Mesenchymal stem cell (in vitro differentiated cells and primary cell): ENCODE measurements at places on chromosomes 1 and 21.
A peak's percentile ranks its signal among the peaks of the same experiment; 100 is the strongest.

GRCh38 chr1:6700853-6701436 lies 671 bp downstream of the DNAJC11 start:
- DNase-seq = peak; percentile 30

DNA sequence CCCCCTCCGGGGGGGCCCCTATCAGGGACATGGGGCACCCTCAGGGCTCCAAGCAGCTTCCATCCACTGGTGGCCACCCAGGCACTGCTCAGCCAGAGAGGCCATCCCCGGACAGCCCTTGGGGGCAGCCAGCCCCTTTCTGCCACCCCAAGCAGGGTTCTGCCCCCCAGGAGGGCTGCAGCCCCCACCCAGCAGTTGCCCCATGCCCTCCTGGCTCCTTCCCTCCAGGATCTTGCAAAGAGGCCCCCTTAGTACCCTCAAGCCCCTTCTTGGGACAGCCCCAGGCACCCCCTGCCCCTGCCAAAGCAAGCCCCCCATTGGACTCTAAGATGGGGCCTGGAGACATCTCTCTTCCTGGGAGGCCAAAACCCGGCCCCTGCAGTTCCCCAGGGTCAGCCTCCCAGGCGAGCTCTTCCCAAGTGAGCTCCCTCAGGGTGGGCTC lies 34.9 kb downstream of the TRIM11 start:
- no peak for DNase-seq

- peak; percentile 64 for DNase-seq
Measured at GRCh38 chr1:214403431-214403830, 122.5 kb downstream of the SMYD2 start.

DNA sequence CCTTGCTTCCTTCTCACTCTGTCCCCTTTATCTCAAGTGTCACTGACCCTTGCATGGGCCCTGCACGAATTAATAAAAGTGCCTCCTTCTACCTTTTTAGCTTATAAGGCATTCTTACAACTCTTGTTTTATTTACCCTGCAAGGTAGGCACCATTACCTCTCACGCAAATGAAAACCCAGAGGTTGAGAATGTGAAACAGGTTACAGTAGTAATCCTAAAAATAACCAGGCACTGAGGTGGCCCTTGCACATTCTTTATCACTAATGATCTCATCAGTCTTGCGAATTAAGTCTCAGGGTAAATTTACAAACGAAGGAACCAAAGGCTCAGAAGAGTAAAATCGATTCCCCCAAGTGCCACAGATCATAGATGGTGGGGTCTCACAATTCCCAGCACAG lies 3.7 kb downstream of the GLIS1 start:
- no peak for DNase-seq

GRCh38 chr1:16293538-16293937 lies 56.6 kb upstream of the CPLANE2 start:
- DNase-seq = no peak

GRCh38 chr1:163875200-163875926 lies 553.6 kb downstream of the NUF2 start:
- peak; percentile 53 for DNase-seq

DNA sequence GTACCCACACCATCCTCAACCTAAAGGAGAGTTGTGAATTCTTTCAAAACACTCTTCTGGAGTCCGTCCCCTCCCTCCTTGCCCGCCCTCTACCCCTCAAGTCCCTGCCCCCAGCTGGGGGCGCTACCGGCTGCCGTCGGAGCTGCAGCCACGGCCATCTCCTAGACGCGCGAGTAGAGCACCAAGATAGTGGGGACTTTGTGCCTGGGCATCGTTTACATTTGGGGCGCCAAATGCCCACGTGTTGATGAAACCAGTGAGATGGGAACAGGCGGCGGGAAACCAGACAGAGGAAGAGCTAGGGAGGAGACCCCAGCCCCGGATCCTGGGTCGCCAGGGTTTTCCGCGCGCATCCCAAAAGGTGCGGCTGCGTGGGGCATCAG lies 638 bp upstream of the OLIG2 start:
- DNase-seq = peak; percentile 30

DNA sequence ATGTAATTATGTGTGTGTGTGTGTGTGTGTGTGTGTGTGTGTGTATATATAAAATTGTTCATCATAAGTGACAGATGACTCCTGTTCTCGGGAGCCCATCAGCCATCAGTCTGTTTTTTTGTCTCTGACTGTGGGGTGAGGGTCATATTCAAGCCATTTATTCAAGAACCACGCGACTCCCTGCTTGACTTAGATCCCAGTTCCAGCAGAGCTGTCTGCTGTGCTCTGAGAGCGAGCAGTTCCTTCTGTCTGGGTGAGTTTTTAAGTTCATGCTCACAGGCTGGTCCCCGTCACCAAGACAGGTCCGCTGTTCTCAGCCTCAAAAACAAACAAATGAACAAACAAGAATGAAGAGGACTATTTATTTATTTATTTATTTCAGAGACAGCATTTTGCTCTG lies 18.3 kb upstream of the NPPB start:
- DNase-seq = no peak

- DNase-seq = peak; percentile 65
Measured at GRCh38 chr1:32753532-32754316, 51.2 kb upstream of the SYNC start.

DNA sequence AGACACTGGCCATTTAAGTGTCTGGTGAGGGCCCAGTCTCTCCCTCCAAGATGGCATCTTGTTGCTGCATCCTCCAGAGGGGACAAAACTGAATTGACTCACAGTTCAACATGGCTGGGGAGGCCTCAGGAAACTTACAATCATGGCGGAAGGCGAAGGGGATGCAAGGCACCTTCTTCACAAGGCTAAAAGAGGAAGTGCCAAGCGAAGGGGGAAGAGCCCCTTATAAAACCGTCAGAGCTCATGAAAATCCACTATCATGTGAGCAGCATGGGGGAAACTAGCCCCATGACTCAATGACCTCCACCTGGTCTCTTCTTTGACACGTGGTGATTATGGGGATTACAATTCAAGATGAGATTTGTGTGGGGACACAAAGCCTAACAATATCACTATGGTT lies 280.1 kb downstream of the HHAT start:
- no peak for DNase-seq
